ENCODE measurements at places on chromosomes 7 and 10.

GRCh38 chr10:116307455-116307854, 16.8 kb upstream of the CCDC172 start:
- no peak for DNase-seq

DNA sequence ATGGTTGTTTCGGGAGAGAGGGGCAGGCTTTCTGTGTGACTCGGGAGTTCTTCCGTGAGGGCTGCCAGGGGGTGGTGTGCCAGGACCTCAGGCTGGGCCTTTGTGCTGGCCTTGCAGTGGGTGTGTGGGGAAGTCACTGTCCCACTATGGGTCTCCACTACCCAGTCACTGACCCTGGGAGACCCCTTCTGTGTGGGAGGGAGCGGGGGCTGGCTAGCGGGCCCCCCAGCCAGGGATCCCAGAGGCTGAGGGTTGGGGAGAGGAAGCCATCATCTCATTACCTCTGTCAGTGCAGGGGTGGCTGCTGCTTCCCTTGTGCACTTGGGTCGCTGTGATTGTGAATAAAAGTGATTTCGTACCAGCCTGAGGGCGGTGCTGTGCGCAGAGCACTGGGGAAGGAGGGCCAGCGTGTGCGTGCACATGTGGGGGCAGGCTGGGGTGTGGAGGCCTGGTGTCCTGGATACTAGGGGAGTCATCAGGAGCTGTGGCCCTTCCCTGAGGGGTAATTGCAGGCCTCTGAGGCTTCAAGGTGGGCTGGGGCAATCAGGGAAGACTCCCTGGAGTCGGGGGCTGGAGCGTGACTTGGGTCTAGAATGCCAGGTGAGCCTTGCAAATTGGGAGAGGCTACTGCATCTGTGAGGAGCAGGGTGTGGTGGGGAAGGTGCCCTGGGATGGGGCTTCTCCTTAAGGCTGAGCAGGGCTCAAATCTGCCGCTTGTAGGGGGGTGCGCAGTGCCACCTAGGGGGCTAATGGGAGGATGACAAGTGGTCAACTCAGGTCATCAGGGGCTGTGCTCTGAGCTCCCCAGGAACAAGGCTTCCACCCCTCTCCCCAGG, 98.9 kb downstream of the NEURL1 start:
- peak; percentile 15 for DNase-seq

DNA sequence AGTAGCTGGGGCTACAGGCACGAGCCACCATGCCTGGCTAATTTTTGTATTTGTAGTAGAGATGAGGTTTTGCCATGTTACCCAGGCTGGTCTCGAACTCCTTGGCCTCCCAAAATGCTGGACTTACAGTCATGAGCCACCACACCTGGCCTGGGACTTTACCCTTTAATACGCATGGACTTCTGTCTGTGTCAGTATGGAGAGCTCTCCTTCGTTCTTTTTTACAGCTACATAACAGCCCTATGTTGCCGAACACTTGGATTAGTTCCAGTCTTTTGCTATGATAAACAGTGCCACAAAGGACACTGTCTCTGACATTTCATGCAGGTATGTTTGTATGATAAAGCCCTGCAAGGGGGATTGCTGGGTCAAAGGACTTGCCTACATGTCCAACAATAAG, 10.9 kb upstream of the OAT start:
- no peak for DNase-seq

DNA sequence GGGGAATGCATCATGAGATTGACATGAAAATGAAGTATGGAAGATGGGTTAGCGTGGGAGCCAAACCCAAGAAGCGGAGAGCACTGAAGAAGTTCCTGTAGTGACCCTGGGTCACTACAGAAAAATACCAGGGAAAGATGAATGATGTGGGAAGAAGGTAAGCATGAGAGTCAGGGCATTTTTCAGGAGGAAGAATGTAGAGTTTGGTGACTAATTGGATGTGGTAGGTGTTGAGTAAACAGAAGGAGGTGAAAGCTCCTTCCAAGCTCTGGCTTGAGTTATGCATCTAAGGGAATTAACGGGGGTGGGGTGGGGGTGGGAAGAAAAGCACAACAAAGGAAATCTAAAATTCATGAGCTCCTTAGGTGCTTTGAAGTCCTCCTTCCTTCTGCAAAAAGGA, 238.1 kb upstream of the AOAH start:
- DNase-seq: no peak

GRCh38 chr10:97464226-97464625, 18.3 kb downstream of the ZDHHC16 start:
- no peak for DNase-seq

- DNase-seq: peak; percentile 33
Observed at GRCh38 chr7:35869810-35870209, 69.0 kb downstream of the SEPTIN7 start.

DNA sequence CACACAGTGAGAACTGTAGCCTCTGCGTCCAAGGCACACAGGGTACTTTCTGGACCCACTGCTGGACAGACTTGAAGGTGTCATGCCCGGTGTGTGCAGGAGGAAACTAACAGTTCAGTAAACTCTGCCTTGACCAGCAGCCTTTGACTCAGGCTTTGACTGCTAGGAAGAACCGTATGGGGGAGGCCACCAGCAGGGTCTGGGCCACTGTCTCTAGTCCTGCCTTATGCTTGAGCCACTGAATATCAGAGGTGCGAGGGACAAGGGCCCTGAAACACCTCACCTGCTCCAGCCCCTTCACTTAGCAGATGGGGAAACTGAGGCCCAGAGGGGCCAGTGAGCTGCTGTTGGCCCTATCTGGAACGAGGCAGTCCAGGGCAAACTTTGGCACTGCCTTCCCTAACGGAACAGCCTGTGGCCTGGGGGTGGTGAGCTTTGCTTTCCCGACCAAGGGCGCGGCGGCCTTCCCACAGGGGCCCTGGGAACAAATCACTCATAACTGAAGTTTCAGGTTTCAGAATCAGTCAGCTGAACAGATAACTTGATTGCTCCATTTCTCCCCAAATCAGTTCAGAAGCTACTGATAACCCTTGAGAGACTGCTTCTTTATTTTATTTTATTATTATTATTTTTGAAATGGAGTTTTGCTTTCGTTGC, 130.0 kb downstream of the FAM53B start:
- no peak for DNase-seq

DNA sequence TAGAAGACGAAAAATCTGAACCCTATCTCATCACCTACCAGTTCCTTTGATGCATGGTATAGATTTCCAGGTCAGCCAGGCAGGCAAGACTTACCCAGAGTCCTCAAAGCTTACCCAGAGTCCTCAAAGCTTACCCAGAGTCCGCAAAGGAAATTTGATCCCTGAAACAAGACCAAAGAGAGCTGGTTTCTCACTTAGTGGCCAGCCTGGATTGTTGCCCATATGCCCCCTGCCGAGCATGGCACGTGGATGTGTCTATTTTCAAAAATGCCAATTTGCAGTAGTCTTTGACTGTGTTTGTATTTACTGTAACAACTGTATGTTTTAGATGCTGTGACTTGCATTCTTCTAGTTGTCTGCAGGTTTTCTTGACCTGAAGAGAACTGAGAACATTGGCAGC, 120.2 kb upstream of the STARD3NL start:
- peak; percentile 30 for DNase-seq

DNA sequence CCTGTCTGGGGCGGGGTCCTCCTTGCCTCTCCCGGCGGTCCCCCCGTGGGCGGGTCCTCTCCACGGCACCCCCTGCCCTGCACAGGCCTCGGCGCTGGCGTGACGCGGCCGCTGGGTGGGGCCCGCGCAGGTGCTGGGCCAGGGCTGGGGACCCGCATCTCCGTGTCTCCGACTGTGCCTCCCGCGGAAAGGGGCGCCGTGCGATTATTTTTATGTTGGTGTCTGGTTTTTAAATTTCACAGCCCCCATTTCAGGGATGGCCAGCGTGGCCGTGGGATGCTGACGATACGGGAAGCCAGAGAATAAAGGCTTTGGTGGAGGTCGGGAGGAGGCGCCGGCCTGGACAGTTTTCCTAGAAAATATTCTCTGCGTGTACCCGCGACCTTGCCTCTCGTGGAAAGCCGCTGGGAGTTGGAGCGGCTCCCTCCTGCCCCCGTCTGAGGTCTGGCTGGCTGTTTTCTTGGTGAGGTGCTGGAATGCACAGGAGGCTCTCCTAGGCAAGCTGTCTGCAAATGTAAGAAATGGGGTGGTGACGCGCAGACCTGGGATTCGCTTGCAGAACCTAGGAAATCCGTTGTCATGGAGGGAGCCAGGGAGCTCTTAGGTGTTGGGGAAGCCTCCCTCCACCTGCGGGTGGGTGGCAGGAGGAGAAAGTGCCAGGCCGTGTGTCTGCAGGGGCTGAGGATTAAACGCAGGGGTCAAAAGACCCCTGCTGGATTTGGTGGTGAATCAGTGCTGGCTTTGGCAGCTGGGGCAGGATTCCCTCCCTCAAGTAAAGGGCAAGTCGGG, 28.7 kb upstream of the JAKMIP3 start:
- DNase-seq: no peak

DNA sequence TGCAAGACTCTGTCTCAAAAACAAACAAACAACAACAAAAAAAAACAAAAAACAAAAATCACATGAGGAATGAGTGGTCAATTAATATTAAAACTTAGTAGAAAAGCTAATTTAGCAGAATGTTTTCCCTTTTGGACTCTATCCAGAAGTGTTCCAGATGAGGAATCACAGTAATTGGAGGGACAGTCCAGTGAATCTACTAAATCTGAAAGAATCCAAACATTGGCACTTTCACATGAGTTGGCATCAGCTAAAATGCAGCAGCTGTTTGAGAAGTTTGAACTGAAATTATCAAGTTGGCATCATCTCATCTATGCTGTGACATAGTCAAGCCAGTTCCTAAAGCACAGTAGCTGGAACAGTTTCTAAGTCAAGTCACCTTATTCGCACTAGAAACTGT, 367.8 kb downstream of the PPP1R3A start:
- no peak for DNase-seq

DNA sequence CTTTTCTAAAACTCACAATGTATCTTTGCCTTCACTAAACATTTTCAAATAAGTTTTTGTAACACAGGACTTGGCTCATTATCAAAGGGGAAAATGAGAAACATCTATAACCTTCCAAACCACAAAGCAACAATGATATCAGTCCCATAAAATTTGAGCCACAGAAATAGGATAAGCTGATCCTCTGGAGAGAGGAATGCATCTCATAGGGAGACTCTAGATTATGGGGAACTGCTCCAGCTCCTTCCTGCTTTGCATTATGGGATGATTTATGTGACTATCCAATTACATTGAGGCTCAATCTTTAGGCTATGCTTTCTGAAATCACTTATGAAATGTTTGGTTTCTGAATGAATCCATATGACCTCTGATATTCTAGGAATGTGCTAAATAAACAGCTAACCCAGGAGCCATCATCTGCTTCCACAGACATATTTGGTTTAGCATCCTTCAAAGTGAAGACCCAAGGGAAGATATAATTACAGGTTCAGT, 70.4 kb downstream of the CUBN start:
- peak; percentile 95 for DNase-seq

- DNase-seq: no peak
Observed at GRCh38 chr7:30979027-30979426, 15.3 kb downstream of the GHRHR start.

GRCh38 chr10:28467615-28468014, 65.3 kb upstream of the WAC start:
- no peak for DNase-seq

- DNase-seq: no peak
Observed at GRCh38 chr7:37927773-37928444, 7.5 kb downstream of the EPDR1 start.

- no peak for DNase-seq
Observed at GRCh38 chr7:41581041-41581440, 121.8 kb downstream of the INHBA start.

DNA sequence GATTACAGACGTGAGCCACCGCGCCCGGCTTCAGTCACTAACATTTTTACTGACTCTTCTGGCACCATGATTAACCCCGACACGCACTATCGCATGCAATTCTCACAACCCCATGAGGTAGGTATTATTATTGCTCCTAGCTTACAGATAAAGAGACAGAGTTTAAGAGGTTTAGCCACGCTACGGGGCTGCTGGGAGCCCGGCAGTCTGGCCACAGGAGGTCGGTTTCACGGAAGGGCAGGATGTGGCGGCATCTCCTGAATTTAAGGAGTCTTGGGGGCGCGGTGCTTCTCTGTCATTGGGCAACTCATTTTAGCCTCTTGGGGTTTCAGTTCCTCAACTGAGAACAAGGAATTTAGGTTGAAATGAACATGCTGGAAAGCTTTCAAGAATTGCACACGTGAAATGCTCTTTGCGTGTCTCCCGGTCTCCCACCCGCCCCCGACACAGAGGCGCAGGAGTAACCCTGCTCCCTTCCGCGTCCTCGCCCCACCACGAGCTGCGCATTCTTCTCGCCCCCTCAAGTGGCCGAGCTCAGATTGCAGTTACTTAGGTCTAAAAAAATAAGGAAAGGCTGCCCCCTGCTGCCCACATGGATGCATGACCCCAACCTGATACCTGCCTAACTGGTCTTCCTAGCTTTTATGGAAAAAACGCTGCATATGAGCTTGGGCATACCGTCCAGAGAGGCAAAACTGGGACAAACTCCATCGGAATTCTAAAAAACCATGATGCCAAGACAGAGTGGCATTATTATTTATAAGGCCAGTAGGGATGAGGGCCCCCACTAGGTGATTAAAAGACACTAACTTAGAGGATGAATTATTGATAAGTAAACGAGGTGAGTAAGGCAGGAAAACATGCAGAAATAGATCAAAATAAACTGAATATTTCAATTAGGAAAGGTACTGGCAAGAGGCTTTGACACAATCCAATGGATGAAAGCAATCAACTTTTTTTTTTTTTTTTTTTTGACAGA, 12.4 kb downstream of the PRSS2 start:
- DNase-seq: peak; percentile 94

GRCh38 chr10:100736144-100736808, 9.1 kb upstream of the PAX2 start:
- no peak for DNase-seq

DNA sequence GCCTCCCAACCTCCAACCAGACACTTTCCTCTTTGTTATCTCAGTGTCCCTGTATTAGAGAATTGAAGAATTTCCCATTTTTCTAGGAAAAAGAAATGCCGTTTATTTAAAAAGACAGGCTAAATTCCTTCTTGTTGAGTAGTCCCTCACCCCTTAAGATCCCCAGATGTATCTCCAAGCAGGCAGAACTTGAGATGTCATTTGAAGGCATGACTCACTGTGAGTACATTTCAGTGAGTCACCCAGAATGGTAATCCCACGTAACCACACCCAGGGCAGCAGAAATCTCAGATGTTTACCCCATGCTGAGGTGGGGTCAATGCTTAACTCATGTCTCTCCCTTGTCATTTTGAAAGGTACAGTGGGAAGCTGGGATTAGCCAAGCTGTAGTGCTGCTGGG, 4.4 kb downstream of the ZNF655 start:
- DNase-seq: peak; percentile 98

GRCh38 chr10:129491123-129491734, 24.2 kb downstream of the MGMT start:
- DNase-seq: peak; percentile 14

DNA sequence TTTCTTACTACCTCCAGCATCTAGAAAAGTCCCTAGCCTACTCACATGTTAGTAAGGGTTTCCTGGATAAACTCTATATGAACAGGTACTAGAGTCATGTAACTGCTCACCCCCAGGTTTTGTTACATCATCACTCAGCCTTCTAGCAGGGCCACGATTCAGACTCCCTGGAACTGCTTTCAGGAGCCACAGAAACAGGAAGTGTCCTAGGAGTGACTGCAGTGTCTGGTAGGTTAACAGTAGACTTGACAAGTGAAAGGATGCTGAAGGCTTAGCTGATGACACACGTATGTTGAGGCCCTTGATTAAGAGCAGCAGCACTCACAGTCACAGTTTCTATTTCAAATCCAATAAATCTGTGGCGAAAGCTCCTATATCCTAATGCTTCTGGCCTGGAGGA, 101.2 kb downstream of the DNMBP start:
- DNase-seq: no peak
